ENCODE measurements at places on chromosomes 6 and 20.
A peak's percentile ranks its signal among the peaks of the same experiment; 100 is the strongest.

DNA sequence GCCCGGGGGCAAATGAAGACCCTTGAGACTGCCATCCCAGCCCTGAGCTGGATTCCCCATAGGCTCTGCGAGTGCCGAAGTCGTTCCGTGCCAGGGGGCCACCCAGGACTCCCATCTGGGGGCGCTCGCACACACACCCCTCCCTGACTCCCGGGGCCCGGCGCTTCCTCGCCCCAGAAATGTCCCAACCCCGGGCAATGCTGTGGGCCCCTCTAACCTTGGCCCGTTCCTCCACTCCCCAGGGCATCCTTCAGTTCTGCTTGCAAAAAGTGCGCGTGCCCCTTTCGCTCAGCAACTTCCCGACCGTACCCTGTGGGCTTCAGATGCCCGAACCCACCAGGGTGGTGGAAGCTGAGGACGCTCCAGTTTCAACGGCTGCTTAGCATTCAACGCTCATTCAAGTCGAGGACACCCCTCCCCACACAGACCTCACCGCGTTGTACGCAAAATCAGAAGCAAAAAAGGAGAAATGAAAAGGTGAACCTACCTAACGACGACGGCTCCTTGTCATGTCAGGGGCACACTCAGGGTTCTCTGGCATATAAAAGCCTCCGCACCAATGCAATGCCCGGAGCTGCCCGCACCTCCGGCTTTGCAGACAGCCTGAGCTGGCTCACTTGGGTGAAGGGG, 25.3 kb downstream of the RIPOR2 start:
- no peak for DNase-seq

DNA sequence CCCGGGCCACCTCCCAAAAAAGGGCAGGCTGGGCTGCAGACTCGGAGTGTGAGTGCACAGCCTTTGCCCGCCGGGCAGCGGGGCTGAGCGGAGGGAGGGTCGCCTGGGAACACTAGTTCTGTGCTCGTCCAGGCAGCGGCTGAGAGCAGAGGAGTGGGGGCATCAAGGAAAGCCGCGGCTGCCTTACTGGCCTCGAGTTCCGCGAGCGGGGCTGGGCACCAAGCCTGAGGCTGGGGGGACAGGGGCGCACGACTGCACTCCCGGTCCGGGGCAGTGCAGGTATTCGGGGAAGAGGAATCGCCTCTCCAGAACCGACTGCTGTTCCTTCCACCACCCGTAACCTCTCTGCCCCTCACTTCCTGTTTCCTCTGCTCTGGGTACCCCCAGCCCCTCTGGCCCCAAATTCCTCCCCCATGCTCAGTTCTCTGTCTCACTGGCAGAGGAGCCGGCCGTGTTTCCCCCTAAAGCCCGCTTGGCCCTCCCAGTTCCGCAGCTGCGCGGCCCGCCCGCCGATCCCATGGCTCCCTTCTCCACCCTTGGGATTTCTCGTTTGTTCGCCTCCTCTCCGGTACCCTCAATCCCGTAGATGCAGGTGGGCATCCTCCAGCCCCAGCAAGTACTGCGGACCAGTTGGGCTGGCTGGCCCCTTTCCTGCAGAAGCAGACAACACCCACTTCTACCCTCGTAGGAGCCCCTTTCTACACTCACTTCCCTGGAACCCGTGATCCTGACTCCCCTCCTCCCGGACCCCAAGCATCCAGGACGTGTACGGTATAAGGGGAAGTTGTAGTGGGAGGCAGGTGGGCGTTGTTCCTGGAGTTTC, 5.1 kb downstream of the RING1 start:
- DNase-seq: no peak

DNA sequence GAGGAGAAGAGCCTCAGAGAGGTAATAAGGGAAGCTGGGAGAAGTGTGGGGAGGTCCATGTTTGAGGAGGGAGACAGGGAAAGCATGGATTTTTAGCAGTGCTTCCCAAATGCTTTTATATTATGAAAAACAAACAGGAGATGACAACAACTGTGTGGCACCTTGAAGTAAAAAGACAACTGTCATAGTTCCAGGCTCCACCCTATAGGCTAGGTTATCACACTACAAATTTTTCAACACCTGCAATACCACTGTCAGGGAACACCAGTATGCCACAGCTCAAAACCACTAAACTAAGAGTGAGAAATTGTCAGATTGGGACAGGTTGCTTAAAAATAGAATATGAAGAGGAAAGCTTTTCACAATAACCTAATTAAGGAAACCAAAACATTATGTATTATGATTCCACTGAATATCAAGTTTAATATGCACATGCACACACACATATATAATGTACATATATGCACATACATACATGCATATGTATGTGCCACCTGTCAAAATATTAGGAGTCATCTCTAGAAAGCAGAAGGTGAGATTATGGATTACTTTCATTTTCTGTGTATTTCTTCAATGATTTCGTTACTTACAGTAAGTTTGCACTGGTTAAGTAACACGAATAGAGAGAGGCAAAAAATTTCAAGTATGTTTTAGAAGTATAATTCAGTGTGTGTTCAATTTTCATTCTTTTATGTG, 261.2 kb downstream of the PTPRK start:
- no peak for DNase-seq

DNA sequence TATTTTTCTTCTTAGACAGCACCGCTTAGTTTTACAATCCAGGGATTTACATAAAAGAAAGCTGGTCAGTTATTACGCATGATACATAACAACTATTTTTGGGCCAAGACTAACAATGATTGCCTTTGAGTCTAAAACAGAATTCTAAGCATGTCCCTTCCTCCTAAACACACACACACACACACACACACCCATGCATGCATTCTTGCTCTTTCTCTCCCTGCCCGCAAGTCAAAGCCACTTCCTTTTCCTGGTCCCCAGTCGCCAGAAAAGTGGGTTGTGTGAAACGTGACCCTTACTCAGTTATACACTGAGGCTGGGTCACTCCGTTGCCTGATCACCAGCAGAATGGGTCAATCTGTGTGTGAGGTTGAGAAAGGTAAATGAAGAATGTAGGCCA, 31.4 kb downstream of the FYN start:
- DNase-seq: no peak

DNA sequence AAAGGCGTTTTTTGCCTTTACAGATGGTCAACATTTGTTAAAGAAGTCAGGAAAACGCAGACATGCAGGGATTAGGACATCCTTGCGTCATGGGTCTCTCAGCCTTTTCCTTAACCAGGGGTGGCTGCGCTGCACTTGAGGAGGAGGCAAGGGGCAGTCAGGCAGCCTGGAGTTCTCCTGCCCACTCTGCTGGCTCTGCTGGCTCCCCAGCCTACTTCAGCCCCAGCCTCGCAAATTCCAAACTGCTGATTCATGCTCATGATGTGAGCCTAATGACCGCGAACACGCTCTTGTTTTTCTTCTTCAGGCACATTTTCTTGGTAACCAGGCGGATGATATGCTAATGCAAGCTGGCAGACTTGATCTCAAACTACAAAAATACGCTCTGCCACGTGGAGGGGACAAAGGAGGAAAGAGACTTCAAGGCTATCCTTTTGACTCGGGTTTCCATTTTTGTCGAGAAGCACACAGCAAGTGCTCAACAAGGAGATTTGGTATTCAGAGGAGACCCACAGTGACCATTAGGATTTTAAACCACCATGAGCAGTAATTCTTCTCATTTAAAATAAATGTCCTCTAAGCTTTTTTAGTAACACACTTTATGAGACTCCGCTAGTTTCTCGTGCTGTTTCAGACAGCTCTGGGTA, 290.3 kb upstream of the STXBP5 start:
- peak; percentile 4 for DNase-seq

DNA sequence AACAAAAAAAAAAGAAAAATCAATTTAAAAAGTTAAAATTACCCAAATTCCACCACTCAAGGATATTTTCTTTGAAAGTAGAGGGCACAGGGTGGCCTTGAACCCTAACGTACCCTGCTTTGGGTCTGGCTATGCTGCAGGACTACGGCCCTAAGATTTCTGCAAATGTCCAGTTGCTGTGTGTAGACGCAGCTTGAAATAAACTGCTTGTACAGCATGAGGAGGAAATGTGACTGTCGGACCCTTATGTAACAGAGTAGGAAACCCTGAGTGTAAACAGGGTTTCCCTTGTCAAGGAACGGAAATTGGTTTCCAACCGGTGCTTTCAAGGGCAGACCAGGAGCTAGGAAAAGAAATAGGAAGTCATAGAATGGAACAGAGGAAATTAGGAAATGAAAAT, 60.7 kb upstream of the SHLD1 start:
- DNase-seq: no peak

GRCh38 chr6:449486-450419, 58.2 kb downstream of the IRF4 start:
- DNase-seq: no peak

- DNase-seq: no peak
These were observed 60.1 kb upstream of the MAP3K7 start for GRCh38 chr6:90646940-90647339.

- DNase-seq: no peak
These were observed 8.7 kb upstream of the GTF3C6 start for GRCh38 chr6:110949679-110950285.

DNA sequence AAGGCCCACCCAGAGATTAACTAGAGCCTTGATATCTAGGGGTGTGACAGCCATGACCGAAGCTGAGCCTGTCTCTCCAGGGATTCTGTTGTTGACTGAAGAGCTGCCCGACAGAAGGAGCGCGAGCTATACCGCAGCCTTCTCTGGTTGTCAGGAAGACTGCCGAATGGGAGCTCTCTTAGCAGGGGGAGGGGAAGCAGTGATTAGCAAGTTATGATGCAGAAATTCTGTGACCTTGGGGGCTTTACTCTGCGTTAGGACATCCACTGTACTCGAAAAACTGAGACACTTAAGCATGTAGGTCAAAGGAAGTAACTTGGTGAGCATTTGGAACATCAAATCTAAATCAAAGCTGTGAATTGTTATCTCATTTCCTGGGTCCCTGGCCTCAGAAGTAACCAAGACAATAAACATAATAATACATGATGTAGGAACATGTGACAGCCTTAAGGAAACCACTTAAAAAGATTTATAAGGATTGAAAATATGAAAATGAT, 84.7 kb downstream of the MAP3K4 start:
- no peak for DNase-seq

GRCh38 chr6:83459663-83460062, 28.8 kb upstream of the ME1 start:
- DNase-seq: no peak

DNA sequence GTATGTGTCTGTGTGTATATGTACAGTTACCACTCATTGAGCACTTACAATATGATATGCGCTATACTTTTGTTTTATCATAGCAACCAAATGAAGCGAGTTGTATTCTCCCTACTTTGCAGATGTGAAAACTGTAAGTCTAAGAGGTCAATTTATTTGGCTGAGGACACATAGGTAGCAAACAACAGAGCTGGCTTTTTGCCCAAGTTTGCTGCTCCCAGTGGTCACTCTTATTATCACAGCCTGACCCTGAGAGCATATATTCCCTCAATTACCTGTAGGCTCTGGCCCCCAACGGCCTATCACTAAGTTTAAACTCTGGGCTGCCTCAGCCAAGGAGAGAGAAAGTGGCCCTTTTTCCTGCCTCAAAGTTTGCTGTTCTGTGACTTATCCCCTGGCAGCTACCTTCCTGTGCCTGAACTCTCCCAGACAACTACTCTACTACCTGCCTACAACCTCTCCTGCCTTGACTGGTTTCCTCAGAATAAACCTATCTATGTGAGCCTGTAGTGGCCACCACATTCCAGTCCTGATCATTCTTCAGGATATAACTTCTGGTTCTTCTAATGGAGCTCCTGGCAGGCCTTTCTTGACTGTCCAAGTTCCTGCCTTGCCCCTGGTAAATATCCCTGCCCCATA, 221.8 kb downstream of the FRK start:
- DNase-seq: no peak

GRCh38 chr6:89939144-89939543, 44.9 kb downstream of the GJA10 start:
- no peak for DNase-seq

DNA sequence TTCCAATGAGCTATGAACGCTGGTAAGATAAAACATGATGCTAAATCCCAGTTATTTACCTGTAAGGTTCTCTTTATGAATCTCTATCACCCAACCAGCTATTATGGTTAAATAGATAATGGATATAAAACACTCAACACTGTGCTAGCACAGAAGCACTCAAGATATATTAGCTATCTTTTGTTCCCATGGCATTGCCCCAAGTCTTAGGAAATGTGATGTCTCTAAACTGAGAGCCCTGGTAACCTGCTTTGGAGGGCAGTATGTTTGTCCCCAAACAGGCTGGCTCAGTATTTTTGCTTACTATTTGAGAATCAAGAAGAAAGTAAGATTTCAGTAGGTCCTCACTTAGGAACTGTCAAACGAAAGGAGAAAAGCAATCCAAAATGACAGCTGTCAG, 90.5 kb downstream of the BTBD9 start:
- DNase-seq: no peak

DNA sequence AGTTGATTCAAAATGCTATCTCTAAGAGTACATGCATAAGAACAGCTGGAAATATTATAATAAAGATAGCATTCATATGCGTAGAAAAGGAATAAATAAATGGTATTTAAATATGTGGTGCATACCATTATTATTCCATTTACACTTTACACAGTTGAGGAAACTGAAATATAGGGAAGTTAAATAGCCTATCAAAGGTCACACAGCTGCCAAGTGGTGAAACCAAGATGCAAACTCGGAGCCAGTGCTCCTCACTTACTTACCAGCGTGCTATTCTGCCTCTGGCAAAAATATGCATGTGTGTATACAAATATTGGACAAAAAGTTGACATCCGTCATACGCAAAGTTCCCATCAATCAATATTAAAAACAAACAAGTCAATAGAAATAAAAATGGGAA, 22.3 kb upstream of the ANKEF1 start:
- DNase-seq: no peak

GRCh38 chr6:37024656-37025337, 19.3 kb downstream of the FGD2 start:
- DNase-seq: no peak

GRCh38 chr6:73942592-73943186, 246.7 kb downstream of the CD109 start:
- no peak for DNase-seq

DNA sequence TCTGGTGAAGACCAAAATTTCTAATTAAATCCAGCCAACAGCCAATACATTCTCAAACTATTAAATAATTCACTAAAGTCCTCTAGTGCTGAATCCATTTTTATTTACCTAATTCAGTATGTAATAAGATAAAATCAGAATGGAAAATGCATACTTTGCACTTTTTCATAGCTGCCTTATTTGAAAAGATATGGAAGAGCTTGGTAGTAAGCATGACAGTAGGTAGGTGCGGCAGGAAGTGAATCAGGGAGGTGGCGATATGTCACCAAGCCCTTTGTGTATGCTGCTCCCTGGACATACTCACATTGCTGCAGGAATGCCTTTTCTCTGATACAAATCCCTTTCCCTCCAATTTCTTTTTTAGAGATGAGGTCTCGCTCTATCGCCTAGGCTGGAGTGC, 10.2 kb upstream of the TGM3 start:
- no peak for DNase-seq

Measured in hypothalamus (tissue), 51 donors.